ENCODE measurements at places on chromosomes 13 and 19. TPM values are rescaled to one million over a fixed set of nuclear protein-coding genes. Genes with fewer than 3 reads are reported as not detected.

- DNase-seq: no peak
Measured at GRCh38 chr19:33472691-33473652, 48.6 kb downstream of the PEPD start.

The SOX1 gene
- not detected for total RNA-seq

The SLC7A9 gene
- 2.4 TPM for total RNA-seq

GRCh38 chr13:113820813-113821651, 42.8 kb downstream of the GAS6 start:
- no peak for DNase-seq

DNA sequence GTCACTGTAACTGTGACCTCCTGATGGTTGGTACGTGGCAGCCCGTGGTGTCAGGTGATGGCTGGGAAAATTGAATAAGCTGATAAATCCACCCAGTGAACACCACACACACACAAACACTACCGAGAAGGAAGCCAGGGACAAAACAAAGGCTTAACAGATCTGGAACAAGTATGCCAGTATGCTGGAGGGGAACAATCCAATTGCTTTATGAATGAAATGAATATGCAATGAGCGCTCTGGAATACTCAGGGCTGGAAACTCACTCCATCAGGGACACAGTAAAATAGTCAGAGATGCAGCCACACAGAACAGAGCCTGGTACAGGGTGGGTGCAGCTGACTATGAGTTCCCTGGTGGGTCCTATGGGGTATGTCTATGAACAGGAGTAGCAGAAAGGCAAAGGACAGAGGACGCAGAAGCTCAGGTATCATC, 16.7 kb downstream of the TMTC4 start:
- DNase-seq: no peak

DNA sequence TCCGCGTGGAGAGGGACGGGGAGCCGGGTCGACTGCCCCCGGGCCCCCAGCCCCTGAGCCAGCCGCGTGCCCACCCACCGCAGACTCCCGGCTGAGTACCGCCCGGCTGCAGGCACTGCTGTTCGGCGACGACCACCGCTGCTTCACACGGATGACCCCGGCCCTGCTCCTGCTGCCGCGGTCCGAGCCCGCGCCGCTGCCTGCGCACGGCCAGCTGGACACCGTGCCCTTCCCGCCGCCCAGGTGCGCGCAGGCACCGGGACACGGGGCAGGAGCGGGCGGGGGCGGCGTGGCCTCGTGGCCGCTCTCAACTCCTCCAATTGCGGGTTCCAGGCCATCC, 1.6 kb downstream of the AMH start:
- no peak for DNase-seq

All from stomach (tissue), 19 donors.